Omental fat pad (tissue), 4 donors: ENCODE measurements at places on chromosomes 13 and 19.

DNA sequence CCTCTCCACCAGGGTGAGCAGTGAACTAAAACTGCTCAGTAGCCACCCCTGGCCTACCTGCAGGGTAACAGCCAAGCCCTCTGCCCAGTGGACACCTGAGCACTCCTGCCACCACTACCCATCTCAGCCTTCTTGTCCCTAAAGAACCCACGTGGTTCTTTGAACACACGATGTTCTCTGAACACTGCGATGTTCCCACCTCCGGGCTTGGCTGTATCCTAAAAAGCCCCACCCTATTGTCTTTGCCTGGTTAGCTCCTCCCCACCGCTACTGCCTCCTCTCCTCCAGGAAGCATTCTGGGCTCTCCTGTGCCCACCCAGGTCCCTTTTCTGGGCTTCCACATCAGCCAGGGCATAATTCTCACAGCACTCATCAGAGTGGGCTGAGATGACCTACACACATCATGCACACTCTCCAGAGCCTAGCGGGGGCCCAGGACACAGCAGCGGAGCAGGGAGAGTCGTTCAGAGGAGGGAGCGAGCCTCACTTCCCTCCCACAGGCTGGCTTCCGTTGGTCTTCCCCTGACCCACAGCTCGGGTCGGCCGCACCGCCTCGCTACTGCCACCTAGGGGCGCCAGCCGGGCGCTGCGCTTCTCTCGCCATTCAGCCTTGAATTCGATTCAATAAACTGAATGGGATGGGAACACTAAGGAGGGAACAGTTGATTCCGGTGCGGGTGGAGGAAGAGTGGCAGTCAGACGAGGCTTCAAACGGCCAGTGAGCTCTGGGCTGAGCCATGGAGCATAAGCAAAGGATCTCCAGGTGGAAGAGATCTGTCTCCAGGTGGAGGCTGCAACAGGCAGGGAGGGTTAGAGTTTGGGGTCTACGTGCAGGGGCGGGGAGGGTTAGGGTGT lies 3.2 kb downstream of the ELAVL1 start:
- DNase-seq, result peak; percentile 60

- no peak for DNase-seq
Measured at GRCh38 chr13:65584126-65584525, 1646.0 kb downstream of the PCDH9 start.

DNA sequence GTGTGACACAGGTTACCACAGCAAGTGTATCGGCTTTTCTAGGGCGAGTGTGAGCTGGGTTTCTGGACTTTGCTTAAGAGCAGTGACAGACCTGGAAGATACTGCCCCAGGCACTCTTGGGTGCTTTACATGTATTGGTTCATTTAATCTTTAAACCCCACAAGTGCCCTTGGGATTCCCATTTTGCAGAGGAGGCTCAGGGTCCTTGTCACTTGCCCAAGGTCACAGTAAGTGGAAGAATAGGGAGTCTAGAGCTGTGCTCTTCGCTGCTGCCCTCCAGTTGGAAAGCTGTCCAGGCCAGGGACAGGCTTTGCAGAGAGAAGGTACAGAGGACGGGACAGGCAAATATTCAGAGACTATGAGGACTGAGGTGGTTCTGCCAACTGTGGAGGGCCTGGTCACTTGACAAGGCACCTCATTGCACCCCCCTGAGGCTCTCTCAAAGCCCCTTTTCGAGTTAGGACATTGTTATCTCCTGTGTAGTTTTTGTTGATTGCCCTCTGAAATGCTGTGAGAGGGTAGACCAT lies 42.4 kb downstream of the BBC3 start:
- DNase-seq, result no peak

DNA sequence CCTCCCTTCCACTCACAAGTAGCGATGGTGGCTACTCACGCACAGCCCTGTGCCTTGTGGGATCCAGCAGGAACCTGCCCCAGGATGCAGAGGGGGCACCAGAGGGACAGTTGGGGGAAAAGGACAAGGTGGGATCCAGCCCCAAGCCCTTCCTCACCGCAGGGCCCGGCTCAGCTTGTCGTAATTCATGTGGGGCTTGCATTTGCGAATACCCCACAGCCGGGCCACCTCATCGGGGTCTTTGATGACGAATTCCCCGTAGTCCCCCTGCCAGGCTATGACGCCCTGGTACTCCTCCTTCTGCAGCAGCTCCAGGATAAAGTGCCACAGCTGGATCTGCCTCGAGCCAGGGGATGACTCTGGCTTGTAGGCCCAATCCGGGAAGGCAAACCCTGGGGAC lies 18.5 kb downstream of the ERFL start:
- no peak for DNase-seq

GRCh38 chr13:26831336-26831908 lies 70.8 kb upstream of the GPR12 start:
- no peak for DNase-seq

DNA sequence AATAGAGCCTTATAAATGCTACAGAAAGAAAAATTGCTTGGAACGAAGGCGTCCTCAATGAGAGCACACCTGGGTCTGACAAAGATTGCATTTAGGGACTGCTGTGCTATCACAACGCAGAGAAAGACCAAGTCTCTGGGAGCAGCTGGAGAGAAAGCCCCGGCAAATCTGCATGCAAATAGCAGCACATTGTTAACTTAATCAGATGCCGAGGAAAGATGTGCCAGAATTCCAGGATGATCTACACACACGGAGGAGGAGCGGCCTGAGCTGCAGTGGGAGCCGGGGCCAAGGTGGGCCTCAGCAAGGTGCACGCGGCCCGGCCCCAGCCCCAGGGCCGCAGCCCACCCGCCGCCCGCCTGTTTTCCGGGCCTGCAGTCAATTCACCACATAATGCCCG lies 1.4 kb downstream of the ZNF536 start:
- DNase-seq, result no peak

GRCh38 chr13:46612267-46612666 lies 59.3 kb downstream of the LRCH1 start:
- DNase-seq, result no peak

- no peak for DNase-seq
Measured at GRCh38 chr13:99847318-99847750, 124.2 kb downstream of the ZIC5 start.

DNA sequence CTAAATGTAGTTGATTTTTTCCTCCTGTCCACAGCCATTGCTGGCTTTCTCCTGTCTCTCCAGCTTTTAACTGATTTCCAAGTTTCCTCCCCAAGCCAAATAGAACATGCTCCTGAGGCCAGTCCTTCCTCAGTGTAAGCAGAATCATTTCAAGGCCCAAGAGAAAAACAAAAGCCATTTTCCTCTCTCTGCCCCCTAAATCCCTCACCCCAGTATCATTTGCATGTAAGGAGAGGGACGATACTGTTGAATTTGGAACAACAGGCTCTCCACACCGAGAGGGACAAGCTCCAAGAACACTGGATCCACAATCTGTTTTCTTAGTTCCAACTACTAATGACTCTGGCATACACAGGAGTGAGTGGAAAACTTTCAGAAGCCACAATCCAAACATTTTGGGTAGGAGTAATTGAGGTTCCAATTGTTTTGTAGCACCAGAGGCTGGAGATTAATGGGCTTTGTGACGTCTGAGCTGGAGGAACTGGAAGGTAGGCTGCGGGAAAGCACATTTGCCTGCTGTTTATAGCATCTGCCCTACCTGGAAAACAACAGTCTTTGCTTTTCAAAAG lies 156.8 kb downstream of the FLT1 start:
- no peak for DNase-seq

DNA sequence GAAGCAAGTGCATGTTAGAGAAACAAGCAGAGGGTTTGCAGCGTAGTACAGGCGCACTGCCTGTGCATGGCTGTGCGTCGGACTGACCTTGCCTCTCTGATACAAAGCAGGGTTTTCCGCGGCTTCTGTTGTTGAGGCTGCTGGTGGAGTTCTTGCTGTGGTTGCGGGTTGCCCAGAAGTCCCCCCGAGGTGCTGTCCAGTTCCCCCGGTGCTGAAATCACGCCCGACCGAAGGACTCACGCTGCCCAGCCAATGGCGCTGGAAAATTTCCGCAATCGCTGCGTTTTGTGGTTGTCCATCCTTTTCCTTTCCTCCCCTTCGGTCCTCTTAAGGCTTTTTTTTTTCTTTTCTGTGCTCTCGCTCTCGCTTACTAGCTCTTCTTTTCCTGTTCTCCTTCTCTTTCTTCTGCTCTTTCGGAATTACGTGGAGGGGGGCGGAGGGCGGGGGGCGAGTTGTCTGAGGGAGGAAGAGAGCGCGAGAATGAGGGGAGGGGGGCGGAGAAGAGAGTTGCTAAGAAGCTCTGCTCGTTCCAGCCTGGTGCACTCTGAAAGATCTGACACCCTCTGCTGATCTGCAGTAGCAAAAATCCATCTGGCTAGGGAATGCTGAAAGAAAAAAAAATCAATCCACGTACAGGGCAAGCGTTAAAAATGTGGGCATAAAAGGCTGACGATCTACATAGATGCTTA lies at the start of gene SLITRK1:
Gene SLITRK1 (minus strand): TSS at position 558 of the 689 bp plus-strand sequence. CDS start 967 bp downstream, outside the sequence.
- peak; percentile 38 for DNase-seq

GRCh38 chr13:50275392-50276063 lies 260.3 kb downstream of the KCNRG start:
- DNase-seq, result no peak

GRCh38 chr13:68506888-68507551 lies 1276.9 kb upstream of the PCDH9 start:
- no peak for DNase-seq

DNA sequence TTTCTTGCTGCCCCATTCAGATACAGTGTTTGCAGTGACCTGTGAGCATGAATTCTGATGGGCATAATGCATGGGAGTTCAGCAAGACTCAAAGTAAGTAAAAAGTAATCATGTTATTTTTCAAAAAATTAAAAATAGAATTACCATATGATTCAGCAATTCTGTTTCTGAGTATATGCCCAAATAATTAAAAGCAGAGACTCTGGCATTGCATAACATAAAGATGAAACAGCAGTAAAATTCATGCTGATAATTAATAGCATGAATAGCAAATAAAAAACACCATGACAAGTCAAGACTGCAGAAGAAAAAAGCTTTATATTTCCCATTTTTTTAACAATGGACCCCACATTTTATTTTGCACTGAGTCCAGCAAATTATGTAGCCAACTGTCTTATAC lies 21.3 kb downstream of the RNF6 start:
- no peak for DNase-seq

- DNase-seq, result no peak
Measured at GRCh38 chr13:20351281-20352022, 119.3 kb upstream of the GJB6 start.

- DNase-seq, result no peak
Measured at GRCh38 chr13:26047040-26047439, 4.8 kb downstream of the SHISA2 start.

DNA sequence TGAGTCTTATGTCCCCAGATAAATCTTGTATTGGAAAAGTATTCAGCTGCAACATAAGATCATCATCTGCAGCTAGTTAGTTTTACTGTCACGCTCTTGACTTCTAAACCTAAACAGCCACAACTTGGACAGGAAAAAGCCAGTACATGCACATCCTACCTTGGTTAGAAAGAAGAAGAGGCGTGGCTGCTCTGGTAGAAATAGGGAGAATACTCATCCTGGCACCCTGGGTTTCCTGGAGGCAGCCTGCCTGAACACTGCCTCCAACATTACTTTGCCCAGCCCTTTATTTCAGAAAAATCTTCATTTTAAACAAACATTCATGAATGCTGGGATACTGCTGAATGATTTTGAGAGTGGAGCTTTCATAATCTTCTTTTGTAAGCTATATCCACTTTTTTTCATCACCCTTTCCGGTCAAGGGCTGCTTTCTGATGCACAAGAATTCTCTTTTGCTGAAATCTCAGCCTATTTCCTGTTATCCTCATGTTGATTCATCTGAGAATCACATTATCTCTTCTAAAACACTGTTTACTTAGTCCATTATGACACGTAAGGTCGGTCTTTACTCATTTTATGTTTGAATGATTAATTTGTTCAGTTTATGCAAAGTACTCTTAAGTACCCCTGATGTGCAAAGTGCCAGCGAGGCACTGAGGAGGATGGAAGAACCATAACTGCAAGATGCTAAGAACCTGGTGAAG lies 55.2 kb downstream of the STARD13 start:
- DNase-seq, result no peak

- DNase-seq, result peak; percentile 94
Measured at GRCh38 chr19:49664171-49665035, 1.3 kb downstream of the IRF3 start.

GRCh38 chr13:39371706-39372105 lies 231.3 kb downstream of the LHFPL6 start:
- no peak for DNase-seq

DNA sequence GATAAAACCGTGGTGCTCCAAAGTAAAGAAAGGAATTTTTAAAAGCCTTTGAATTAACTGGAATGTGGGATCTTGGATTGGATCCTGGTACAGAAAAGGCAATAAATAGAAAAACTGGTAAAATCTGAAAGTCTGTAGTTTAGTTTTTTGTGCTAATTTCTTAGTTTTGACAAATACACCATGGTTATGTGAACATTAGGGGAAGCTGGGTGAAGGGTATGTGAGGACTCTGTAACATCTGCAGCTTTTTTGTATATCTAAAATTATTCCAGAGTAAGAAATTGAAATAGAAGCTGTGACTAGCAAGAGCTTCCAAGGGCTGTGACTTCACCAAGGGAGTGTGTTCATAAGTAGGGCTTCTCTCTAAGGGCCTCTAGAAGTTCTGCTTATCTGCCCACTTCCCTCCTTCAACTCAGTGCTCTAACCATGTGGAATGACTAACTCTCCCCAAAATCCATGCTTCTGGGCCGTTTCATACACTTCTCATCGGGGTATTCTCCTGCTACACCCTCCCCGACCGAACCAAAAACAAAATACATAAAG lies 26.5 kb downstream of the ARHGAP35 start:
- no peak for DNase-seq

DNA sequence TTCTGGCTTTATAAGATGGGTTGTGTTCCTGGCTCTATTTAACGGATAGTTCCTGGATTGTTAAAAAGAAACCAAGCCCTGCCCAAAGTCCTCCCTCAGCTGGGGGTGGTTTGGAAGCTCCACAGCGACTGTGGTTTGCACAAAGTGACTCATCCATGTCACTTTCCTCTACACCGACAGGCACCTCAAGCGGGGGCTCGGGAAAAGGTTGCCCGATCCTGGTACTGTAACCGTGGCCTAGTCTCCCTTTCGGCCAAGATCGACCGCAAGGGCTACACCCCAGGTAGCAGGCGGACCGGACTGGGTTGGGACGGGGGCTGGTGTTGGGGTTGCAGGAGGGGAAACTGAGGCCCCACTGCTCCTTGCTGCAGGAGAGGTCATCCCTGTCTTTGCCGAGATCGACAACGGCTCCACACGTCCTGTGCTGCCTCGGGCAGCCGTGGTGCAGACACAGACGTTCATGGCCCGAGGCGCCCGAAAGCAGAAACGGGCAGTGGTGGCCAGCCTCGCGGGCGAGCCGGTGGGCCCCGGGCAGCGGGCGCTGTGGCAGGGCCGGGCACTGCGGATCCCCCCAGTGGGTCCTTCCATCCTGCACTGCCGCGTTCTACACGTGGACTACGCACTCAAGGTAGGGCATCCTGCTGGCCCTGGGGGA lies 1.6 kb downstream of the ARRDC2 start:
- DNase-seq, result no peak

DNA sequence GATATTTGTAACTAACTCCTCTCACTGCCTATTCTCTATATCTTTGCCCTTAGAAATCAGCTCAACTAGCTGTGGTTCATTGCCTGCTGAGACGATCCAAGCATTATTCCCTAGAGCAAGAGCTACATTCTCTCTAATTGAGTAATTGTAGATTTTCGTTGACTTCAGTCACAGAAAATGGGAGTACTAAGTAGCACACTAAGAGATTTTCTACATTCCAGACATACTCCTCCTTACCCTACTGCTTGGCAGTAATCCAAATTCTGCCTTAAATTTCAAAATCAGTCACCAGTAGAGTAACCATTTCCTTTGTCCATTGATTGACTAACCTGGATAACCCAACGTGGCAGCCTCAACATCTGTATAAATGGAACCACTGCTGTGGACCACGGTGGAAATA lies 1786.8 kb downstream of the SLITRK5 start:
- DNase-seq, result no peak

- DNase-seq, result no peak
Measured at GRCh38 chr19:57905258-57905657, 11.1 kb downstream of the ZNF417 start.
